Placental epithelial cell (primary cell): ENCODE measurements at places on chromosomes 2 and 18. TPM values are rescaled to one million over a fixed set of nuclear protein-coding genes. Genes with fewer than 3 reads are reported as not detected.

Gene SP140L
- total RNA-seq: 2.2 and 3.1 TPM in 2 replicates

Gene TMEM150A
- 7.7 and 12.2 TPM in 2 replicates for total RNA-seq

Gene TYMS
- 10.6 and 17.7 TPM in 2 replicates for total RNA-seq

Gene ANKRD30BL
- not detected in 2 replicates for total RNA-seq

Gene MYOM1
- total RNA-seq: 0.98 and 1.6 TPM in 2 replicates

Gene RFTN2
- not detected in 2 replicates for total RNA-seq

Gene NDUFS1
- total RNA-seq: 49.1 and 111 TPM in 2 replicates

Gene SCG2
- 0.33 and 3.1 TPM in 2 replicates for total RNA-seq

Gene ABCG5
- not detected in 2 replicates for total RNA-seq

Gene EML6
- total RNA-seq: 0.33 and 0.79 TPM in 2 replicates

Gene SULT6B1
- total RNA-seq: not detected in 2 replicates

Gene NEU2
- total RNA-seq: 0.76 TPM in 1 of 2 replicates, not detected in the other

Gene FHOD3
- 0.39 TPM in 1 of 2 replicates, not detected in the other for total RNA-seq

Gene SLC5A7
- total RNA-seq: not detected in 2 replicates

Gene APOB
- total RNA-seq: 0.22 and 0.39 TPM in 2 replicates

Gene ALPG
- total RNA-seq: under 0.01 TPM in 1 of 2 replicates, not detected in the other

Gene ZNF396
- 2.0 TPM in 2 replicates for total RNA-seq

Gene CROCC2
- total RNA-seq: not detected in 2 replicates

Gene YES1
- total RNA-seq: 47.1 and 87.2 TPM in 2 replicates

Gene SLC16A14
- 0.11 and 0.39 TPM in 2 replicates for total RNA-seq

Gene RGPD4
- not detected in 2 replicates for total RNA-seq
